ENCODE measurements at places on chromosomes 11 and 22.

DNA sequence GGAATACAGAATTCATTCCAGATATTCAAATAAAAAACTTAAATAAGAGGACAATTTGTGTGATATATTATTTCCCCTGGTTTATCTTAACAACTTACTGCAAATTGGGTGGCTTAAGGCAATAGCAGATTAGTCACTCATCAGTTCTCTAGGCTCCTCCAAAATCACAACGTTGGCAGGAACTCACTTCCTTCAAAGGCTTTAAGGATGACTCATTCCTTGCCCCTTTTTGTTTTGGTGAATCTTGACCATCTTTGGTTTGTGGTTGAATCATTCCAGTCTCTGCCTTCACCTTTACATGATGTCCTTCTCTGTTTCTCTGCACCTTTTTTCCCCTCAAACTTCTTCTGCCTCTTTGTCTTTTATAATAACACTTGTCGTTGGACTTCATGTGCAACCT lies 3.4 kb downstream of the OR10AG1 start:
- DNase-seq = no peak

GRCh38 chr22:28939932-28940331 lies 56.6 kb downstream of the ZNRF3 start:
- DNase-seq = no peak

- no peak for DNase-seq
Measured at GRCh38 chr11:94926271-94926625, 47.1 kb downstream of the CWC15 start.

GRCh38 chr22:42905217-42905616 lies 48.1 kb upstream of the ARFGAP3 start:
- DNase-seq = no peak

- DNase-seq = no peak
Measured at GRCh38 chr11:90364527-90364926, 141.7 kb upstream of the CHORDC1 start.

- no peak for DNase-seq
Measured at GRCh38 chr11:120626791-120627190, 115.2 kb downstream of the GRIK4 start.

DNA sequence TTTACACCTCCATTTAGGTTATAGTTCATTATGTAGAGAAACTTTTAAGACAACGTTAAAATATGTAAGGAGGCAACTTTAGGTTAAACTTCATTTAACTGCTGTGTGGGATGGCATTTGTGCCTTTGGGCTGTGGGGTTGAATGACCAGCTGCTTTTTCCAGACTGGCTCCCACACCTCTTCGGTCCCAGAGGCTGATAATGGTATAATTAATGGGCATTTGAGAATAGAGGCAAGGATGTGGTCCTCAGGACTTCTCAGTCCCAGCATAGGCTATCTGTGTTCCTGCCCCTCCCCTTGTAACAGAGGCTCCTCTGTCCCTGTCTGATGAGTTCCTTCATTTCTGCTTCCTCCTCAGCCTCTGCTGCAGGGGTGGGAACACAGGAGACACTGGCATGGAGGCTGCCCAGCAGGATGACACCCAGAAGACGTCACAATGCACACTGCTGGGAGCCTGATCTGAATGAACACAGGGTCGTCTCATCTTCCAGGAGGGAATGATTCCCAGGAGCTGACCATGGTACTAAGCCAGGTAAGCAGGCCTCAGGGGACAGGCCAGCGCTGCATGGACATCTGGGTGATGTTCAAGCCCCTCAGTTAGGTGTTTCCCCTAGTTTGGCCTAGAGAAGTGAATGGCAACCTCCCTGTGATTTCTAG lies 17.1 kb upstream of the GNAZ start:
- no peak for DNase-seq

GRCh38 chr11:86495351-86495750 lies 120.7 kb downstream of the CCDC81 start:
- no peak for DNase-seq

- no peak for DNase-seq
Measured at GRCh38 chr11:10499874-10500601, 40.9 kb downstream of the RNF141 start.

DNA sequence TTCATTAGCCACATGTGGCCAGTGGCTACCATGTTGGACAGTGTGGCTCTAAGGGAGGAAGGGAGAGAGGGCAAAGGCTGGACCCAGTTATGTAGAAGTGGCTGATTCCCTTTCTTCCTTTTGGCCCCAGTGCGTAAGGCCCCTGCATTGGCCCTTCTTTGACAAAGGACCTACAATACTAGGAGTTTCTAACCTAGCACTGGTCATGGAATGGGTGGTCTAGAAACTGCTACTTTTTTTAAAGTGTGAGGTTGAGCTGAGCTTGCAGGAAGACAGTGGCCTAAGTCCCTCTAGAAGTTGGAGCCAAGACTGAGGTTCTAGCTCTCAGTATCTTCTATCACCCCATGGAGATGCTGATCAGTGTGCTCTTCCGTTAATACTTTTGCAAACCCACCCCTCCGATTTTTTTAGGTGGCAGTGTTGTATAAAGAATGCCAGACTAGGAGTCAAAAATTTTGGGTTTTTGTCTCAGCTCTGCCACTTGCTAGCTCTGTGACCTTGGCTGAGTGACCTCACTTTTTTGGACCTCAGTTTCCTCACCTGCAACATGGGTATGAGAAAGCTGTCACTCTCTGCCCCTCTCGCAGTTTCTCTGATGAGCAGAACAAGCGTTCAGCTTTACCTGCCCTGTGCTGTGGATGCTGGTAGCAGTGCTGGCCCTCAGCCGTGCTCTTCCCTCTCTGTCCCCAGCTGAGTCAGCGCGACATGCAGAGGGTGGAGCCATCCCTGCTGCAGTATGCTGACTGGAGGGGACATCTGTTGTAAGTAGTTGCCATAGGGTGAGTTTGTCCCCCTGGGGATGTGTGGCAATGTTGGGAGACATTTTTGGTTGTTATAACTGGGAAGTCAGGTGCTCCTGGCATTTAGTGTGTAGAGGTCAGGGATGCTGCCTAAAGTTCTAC lies 6.9 kb downstream of the ACCS start:
- DNase-seq = no peak

GRCh38 chr22:27108425-27109114 lies 451.2 kb downstream of the MIAT start:
- DNase-seq = no peak

- no peak for DNase-seq
Measured at GRCh38 chr22:31144223-31144622, 3.9 kb upstream of the PLA2G3 start.

DNA sequence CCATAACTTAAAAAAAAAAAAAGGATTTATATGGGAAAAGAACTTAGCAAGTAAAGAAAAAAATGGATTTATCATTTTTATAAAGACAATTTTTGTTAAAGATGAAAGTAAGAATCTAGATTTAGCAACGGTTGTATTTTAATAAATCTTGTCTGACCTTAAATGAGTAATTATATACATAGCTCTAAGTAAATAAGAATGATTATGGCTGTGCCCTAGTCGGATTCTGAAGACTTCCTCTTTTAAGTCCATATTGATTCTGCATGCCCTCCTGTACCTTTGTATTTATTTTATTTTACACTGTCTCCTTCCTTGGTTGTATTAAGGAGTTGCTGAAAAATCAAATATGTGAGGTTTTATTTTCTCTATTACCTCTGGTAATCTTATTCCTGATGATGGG lies 7.1 kb downstream of the RBX1 start:
- no peak for DNase-seq

DNA sequence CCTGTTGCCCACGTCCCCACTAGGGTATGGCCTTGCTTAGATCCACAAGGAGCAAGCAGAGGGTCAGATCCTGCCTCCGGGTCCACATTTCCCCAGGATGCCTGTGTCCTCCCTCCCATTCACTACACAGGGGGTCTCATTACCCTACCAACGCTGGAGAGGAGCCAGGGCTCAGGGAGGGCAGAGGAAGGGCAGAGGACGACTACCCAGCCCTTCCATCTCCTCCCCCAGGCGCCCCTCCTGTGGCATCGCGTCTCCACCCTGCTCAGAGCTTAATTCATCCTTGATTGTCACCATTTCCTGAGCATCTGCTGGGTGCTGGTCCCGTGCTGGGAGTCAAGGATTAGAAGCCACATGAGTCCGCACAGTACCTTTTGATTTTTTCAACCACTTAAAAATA lies 5.0 kb downstream of the NFAM1 start:
- no peak for DNase-seq

DNA sequence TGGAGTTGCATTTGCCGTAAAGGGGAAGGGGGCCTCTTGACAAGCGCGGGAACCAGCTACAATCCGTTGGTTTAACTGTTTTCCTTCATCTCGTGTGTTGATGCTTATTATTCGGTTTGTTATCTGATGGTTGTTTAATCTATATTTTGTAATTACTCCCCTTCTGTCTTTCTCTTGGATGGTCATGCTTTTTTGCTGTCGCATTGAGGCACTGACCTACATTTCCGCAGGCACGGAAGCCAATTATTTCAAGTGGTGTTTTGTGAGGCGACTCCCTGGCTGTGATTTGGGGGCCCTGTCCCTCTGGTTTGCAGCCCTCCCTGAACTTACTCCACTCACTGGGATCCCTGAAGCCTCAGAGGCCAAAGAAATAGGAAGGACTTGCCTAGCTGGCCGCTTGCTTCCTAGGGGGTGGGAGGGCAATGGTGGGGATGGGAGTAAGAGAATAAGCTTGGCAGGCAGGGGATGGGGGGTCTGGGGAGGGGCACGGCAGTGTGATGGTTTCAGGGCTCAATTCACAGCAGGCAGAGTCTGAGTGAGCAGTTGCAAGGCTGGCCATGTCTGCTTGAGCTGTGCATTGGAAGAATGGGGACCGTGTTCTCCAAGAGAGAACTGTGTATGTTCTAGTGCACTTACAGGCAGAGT lies 165.8 kb upstream of the B3GAT1 start:
- no peak for DNase-seq

GRCh38 chr22:17234144-17234623 lies 14.9 kb upstream of the ADA2 start:
- DNase-seq = no peak

DNA sequence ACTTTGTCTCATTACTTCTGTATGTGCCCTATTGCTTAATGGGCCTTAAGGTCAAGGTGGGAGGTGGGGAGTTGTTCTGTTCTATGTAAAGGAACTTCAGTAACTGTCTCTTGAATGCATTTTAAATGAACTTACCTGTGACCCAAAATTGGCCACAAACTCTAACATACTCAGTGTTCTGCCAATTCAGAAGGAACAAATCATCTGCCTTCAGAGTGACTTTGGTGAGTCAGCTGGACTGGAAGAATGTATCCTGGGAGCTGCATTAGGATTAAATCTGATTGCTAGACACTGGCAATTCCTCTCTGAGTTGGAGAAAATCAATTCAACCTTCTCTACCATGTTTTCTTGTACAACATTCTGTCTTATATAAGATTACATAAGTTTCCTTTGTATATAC lies 1104.8 kb downstream of the DLG2 start:
- no peak for DNase-seq

GRCh38 chr22:49936018-49936972 lies 17.9 kb downstream of the CRELD2 start:
- no peak for DNase-seq

- peak; percentile 54 for DNase-seq
Measured at GRCh38 chr11:65427691-65428577, 5.3 kb downstream of the NEAT1 start.

GRCh38 chr11:72338741-72339140 lies 94.8 kb upstream of the PHOX2A start:
- no peak for DNase-seq

DNA sequence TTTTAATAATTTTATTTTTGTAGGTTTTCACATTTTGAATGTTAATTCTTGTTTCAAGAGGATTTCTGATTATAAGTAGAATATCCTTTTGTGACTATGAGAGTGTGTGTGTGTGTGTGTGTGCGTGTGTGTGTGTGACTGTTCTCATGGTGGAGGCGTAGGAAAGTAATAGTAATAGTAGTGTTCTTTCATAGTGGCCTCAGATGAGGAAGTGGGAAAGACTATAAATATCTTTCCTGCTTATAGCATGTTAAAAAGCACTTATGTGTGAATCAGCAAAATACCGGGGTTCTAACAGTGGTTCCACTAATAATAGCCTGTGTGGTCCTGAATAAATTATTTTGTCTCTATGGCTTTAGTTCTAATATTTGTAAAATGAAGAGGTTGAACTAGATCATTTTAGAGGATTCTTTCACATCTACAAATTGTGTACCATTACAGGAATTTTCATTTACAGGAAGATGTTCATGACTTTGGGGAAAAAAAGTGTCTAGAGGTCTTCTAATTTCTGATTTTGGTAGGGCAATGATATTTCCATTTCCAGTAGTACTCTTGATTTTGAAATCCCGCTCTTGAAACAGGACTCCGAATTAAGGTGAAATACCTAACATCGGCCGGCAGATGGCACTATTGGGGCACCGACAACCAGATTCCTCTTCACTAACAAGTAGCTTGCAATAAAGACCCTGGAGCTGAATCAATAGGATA lies 29.9 kb upstream of the OR10G7 start:
- DNase-seq = peak; percentile 23

DNA sequence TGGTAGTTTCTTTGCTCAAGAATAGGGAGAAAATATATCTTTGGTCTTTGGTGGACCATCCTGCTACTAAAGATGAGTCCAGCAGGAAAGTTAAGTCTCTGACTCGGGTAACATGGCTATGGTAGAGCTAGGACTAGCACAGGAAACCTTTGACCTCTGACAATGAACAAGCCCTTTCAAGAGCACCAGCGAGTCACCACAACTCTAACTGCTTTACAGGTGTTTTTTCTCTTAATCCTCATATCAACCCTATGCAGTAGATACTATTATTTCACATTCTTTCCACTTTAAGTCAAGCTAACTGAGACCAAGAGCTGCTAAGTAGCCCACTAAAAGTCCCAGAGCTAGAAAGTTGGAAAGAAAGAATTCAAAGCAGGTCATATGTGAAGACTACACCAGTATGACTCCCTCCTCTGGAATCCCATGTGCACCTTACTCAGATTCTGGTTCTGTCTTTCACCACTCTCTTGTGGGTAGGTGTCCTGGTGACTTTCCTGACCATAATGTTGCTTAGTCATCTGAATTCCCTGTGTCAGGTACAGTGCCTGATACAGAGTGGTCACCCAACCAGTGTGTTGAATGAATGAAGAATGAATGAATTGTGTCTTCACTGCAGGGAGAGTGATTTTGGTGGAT lies 53.8 kb upstream of the ME3 start:
- no peak for DNase-seq

GRCh38 chr22:16601437-16602223 lies 9.0 kb upstream of the CCT8L2 start:
- DNase-seq = no peak

GRCh38 chr11:60981515-60981914 lies 10.0 kb downstream of the CD6 start:
- DNase-seq = no peak

- no peak for DNase-seq
Measured at GRCh38 chr11:132981131-132981956, 551.0 kb downstream of the OPCML start.

GRCh38 chr22:47994601-47995263 lies 1232.3 kb downstream of the TBC1D22A start:
- no peak for DNase-seq
